Sigmoid colon (tissue), 7 donors: ENCODE measurements at places on chromosomes 7 and 10. TPM values are rescaled to one million over a fixed set of nuclear protein-coding genes. Genes with fewer than 3 reads are reported as not detected.
A peak's percentile ranks its signal among the peaks of the same experiment; 100 is the strongest.

DNA sequence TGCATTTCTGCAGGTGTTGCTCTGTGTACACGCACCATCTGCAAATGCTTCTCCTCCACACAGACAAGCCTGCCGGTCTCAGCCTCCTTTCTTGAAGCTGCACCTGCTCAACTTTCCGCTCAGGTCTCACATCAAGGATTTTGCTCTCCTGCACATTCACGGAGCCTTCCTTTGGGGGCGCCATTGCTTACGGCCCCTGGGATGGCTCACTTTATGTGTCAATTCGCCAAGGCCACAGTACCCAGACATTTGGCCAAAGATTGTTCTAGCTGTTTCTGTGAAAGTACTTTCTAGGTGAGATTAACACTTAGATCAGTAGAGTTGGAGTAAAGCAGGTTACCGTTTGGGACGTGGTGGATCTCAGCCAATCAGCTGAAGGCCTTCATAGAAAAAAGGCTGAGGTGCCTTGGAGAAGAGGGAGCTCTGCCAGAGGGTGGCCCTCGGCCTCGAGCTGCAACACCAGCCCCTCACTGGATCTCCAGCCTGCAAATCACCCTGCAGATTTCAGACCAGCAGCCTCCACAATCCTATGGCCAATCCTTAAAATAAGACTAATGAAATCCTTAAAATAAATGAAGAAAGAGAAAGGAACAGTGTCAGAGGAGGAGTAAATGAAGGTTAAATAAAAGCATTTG lies 39.9 kb upstream of the PPP2R2D start:
- no peaks in the 10 kb centered on the region for H3K4me1 ChIP-seq
- peaks cover 26% of the 10 kb centered on the region for H3K27me3 ChIP-seq
- DNase-seq: peak; percentile 29
- no peak overlapping the region for H3K4me3 ChIP-seq
- H3K36me3 ChIP-seq: no peaks in the 10 kb centered on the region

DNA sequence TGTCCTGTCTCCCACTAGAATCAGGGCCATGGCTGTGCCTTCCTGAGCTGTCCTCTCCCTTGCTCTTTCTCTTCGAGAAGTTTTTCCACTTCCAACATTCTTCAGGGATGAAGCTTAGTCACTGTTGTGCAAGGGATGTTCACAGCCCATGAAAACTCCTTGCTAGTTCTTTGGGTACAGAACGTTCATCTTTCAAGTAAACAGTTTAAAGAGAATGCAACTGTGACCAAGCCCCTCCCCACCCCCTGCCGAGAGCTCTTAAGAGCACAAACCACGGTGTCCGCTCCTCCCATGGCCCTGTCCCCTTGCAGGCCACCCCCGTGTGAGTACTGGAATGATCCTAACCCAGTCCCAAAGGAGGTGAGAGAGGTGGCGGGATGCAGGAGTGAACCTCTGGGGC lies 161.1 kb upstream of the RHEB start:
- peak overlapping the region; percentile 43 for H3K27ac ChIP-seq
- no peaks in the 10 kb centered on the region for H3K36me3 ChIP-seq
- no peak overlapping the region for H3K4me3 ChIP-seq
- H3K4me1 ChIP-seq: peaks cover 10% of the 10 kb centered on the region
- DNase-seq: peak; percentile 84

GRCh38 chr10:107342711-107343110 lies 178.2 kb upstream of the SORCS1 start:
- H3K4me3 ChIP-seq: no peak overlapping the region
- H3K27me3 ChIP-seq: no peaks in the 10 kb centered on the region
- no peaks in the 10 kb centered on the region for H3K4me1 ChIP-seq
- no peak for DNase-seq

The XRCC2 gene
- total RNA-seq: 0.27 TPM
